ENCODE measurements at places on chromosomes 12 and 14.

DNA sequence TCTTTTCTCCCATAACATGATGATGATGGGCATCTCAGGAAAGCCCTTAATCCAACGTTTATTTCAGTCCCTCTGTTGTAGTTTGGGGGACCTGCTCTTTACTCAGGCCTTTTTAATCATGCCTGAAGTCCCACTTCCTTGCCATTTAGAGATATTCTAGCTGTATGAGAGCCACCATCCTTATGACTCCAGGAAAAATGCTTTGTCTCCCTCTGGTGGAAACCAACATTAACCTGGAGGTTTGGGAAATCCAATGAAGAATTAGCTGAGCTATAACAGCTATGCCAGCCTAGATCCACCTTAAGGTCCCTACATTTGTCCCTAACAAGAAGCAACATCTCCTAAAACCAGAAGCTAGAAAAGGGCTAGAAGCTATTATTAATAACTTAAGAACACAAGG, 1399.1 kb downstream of the LRFN5 start:
- no peak for DNase-seq

DNA sequence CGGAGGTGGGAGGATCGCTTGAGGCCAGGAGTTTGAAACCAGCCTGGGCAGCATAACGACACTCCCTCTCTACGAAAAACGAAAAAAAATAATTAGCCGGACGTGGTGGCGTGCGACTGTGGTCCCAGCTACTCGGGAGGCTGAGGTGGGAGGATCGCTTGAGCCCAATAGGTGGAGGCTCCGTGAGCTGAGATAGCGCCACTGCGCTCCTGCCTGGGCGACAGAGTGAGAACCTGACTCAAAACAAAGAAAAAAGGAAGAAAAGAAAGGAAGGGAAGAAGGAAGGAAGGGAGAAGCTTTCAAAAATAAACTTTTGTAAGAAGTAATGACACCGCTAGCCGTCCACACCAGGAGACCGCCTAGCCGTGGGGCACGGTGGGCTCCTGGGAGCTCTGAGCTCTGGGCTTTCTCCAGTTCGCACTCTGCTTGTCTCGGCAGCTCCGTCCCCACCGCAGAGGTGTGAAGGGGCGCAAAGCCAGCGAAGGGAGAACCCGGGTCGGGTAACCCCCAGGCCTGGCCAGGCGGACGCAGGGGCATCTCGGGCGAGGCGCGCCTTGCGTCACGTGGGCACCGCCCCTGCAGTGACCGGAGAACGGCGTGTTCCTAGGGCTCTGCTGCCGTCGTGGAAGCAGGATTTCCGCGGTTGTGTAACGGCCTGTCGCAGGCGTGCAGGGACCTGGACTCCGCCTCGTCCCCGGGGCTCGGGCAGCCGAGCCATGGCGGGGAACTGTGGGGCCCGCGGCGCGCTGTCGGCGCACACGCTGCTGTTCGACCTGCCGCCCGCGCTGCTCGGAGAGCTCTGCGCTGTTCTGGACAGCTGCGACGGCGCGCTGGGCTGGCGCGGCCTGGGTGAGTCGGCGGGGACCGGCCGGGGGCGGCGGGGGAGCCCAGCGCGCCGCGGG, at the start of gene IRAK3:
IRAK3 (plus strand) TSS at position 631 of the 902 bp plus-strand sequence; CDS start at position 717, 86 bp downstream.
- peak; percentile 12 for DNase-seq

DNA sequence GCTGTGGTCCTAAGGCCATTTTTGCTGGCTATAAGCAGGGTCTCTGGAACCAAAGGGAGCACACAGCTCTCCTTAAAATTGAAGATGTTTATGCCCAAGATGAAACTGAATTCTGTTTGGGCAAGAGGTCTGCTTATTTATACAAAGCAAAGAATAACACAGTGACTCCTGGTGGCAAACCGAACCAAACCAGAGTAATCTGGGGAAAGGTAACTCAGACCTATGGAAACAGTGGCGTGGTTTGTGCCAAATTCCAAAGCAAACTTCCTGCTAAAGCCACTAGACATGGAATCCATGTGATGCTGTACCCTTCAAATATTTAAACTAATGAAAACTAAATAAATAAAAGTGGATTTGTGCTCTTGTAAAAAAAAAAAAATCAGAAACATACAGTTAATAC, 29.6 kb upstream of the BICDL1 start:
- no peak for DNase-seq

GRCh38 chr12:105365231-105365630, 34.7 kb downstream of the C12orf75 start:
- DNase-seq, result peak; percentile 35

GRCh38 chr12:127145929-127146789, 1120.8 kb upstream of the TMEM132C start:
- DNase-seq, result no peak

DNA sequence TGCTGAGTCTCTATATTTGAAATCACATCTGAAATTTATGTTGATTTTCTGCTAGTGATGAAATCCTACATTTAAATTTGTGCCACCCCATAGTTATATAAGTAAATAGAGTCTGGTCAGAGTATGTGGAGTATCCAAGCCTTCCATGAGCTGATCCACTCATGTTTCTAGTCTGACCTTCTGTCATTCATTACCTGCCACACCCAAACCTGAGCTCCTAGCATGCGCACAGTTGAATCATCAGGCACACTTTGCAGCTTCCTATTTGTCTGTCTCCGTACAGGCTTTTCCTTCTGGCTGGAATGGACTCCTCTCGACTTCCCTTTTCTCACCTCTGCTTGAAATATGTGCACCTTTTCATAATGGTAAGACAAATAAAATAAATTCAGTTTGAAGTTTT, 45.3 kb upstream of the LRIG3 start:
- no peak for DNase-seq

GRCh38 chr12:56894698-56895368, 39.4 kb downstream of the SDR9C7 start:
- DNase-seq, result no peak

DNA sequence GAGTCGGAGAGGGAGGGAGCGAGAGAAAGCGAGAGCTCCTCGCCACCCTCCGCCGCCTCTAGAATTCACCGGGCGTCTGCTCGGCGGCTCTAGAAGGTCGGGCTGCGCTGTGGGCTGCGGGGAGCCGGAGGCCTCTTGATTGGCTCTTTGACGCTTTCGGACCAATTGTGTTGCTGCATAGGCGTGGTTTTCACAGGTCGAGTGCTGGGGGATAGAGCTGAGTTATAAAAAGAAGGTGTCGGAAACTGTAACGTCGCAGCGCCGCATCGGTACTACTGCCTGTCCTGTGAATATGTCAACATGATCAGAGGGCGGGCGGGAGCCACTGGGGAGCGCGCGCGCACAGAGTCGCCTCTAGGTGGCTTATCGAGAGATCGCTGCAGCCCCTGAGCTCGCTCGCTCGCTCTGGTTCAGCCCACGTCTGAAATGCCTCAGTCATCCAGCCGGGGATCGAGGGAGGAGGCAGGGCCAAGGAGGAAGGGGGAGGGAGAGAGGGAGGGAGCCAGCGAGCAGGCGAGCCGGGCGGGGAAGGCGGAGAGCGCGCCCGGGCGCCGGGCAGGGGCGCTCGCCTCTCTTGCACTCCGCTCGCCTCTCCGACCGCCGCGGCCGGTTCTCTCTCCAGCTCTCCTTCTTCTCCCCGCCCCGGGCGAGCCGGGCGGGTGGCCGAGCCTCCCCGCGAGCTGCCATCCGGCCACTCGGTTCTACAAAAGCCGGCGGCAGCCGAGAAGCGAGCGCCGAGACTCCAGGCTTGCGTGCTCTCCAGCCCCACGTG, at the start of gene TBX3:
TBX3 (minus strand) TSS at position 78 of the 772 bp plus-strand sequence. CDS start 975 bp downstream, outside the sequence.
- DNase-seq, result peak; percentile 99

- DNase-seq, result no peak
Observed at GRCh38 chr14:30641207-30641606, 19.1 kb downstream of the SCFD1 start.

DNA sequence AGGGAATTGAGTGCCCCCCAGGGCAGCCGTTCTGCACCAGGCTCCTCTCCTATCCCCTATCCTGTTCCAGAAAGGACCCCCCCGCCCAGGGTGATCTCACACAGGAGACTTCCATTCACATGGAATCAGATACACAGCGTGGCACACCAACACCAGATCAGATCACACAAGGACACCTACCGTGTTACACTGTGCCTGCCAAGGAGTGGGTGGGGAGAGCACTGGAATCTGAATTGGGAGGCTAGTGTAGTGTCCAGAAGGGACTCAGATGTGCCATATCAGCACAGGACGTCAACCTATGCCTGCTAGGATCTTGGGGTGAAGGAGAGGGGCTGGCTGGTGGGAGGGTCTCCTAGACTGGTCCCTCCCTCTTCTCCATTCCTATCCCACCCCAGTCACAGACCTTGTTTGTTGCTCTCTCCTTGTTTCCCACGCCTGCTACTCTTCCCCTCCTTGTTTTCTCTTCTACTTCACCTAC, 2.3 kb downstream of the PTMS start:
- no peak for DNase-seq

GRCh38 chr14:95220663-95221231, 63.4 kb upstream of the DICER1 start:
- no peak for DNase-seq

GRCh38 chr12:51994959-51995358, 11.8 kb upstream of the TAMALIN start:
- DNase-seq, result no peak

- peak; percentile 70 for DNase-seq
Observed at GRCh38 chr12:127729381-127729780, 537.6 kb upstream of the TMEM132C start.

GRCh38 chr12:29241821-29242591, 92.9 kb downstream of the FAR2 start:
- peak; percentile 36 for DNase-seq

GRCh38 chr12:64745259-64745807, 13.9 kb downstream of the GNS start:
- no peak for DNase-seq

- no peak for DNase-seq
Observed at GRCh38 chr14:35637269-35637668, 103.3 kb downstream of the INSM2 start.

DNA sequence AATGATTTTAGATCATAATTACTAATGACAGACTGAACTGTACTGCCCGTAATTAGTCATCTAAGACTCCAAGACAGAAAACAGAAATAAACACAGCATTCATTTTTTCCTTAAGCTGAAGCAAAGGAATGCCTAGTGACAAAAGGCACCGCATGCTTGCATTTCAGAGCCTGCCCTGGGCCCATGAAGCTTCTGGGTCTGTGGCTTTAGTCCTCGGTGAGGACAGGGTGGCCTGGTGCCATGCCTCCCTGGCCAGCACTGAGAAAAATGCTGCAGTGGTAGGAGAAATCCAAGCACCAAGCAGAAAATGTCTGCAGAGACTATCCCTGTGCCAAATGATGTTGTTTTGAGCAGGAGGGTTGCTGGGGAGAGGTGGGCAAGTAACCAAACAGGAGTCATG, 171.6 kb downstream of the CALM1 start:
- DNase-seq, result no peak

DNA sequence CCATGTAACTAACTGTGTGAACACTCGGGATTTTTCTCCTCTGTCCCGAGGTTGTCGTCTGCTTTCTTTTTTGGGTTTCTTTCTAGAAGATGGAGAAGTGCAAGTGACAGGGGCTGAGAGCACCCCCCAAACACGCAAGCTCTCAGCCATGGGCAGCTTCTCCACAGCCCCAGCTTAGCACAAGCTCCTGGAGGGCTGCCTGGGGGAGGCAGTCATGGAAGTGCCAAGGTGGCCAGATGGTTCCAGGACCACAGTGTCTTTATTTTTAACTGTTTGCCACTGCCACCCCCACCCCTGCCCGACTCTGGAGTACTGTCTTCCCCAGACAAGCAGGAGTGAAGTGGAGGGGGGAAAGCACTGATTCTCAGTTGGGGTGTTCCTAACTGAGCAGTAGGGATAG, 58.2 kb downstream of the ST8SIA1 start:
- DNase-seq, result no peak
